ENCODE measurements at places on chromosomes 5 and 9.

- DNase-seq: no peak
Observed at GRCh38 chr5:158026304-158027031, 167.5 kb upstream of the CLINT1 start.

DNA sequence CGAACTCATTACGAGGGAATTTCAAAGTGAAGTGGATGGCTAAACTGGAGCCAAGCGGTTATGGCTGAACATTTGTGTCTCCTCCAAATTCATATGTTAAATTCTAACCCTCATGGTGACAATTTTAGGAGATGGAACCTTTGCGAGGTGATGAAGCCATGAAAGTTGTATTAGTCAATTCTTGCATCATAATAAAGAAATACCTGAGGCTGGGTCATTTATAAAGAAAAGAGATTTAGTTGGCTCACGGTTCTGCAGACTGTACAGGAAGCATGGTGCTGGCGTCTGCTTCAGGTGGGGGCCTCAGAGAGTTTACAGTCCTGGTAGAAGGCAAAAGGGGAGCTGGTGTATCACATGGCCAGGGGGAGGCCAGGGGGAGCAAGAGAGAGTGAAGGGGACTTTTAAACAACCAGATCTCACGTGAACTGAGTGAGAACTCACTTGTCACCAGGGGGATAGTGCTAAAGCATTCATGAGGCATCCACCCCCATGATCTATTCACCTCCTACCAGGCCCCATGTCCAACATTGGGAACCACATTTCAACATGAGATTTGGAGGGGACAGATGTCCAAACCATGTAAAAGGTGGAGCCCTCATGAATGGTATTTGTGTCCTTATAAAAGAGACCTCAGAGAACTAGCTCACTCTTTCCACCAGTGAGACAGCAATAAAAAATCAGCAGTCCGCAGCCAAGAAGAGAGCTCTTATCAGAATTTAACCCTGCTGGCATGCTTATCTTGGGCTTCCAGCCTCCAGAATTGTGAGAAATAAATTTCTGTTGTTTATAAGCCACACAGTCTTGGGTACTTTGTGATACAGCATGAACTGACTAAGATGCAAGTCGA is 143.4 kb downstream of the MTRR start:
- no peak for DNase-seq

GRCh38 chr5:155148694-155149093 is 135.1 kb downstream of the KIF4B start:
- no peak for DNase-seq

GRCh38 chr9:126882746-126883145 is 22.3 kb downstream of the ZBTB34 start:
- DNase-seq: no peak

DNA sequence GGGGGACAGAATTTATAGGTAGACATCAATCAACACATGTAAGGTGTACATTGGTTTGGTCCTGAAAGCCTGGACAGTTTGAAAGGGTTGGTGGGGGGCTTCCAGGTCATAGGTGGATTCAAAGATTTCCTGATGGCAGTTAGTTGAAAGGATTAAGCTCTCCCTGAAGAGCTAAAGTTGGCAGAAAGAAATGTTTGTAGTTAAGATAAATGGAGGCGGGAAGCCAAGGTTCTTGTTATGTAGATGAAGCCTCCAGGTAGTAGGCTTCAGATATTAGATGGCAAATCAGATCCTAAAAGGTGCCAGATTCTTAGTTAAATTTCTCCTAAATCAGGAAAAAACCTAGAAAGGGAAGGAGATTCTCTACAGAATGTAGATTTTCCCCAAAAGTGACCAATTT is 9.0 kb upstream of the LRRTM2 start:
- DNase-seq: no peak

DNA sequence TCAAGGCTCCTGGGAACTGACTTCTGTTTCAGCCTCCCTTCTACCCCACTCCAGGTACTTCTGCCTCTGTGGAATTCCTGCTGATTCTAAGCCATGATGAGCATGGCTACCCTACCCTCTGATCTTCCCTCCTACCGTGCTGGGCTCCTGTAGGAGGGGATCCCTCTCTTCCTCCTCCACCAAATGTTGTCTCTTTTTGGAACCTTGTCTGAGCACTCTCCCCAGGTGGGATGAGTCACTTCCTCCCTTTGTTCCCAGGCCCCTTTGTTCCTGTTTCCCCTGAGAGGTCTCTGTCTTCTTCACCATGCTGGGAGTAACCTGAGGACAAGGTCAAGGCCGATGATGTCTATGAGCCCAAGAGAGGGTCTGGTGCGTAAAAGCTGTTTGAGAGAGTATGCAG is 213.2 kb downstream of the GABBR2 start:
- no peak for DNase-seq
